ENCODE measurements at places on chromosomes 13 and 19.
A peak's percentile ranks its signal among the peaks of the same experiment; 100 is the strongest.

GRCh38 chr13:46637213-46637612 is 84.2 kb downstream of the LRCH1 start:
- no peak for DNase-seq

GRCh38 chr19:18414504-18415177 is 4.6 kb upstream of the SSBP4 start:
- DNase-seq = no peak

- DNase-seq = no peak
Observed at GRCh38 chr19:45320997-45321775, 1.5 kb downstream of the CKM start.

DNA sequence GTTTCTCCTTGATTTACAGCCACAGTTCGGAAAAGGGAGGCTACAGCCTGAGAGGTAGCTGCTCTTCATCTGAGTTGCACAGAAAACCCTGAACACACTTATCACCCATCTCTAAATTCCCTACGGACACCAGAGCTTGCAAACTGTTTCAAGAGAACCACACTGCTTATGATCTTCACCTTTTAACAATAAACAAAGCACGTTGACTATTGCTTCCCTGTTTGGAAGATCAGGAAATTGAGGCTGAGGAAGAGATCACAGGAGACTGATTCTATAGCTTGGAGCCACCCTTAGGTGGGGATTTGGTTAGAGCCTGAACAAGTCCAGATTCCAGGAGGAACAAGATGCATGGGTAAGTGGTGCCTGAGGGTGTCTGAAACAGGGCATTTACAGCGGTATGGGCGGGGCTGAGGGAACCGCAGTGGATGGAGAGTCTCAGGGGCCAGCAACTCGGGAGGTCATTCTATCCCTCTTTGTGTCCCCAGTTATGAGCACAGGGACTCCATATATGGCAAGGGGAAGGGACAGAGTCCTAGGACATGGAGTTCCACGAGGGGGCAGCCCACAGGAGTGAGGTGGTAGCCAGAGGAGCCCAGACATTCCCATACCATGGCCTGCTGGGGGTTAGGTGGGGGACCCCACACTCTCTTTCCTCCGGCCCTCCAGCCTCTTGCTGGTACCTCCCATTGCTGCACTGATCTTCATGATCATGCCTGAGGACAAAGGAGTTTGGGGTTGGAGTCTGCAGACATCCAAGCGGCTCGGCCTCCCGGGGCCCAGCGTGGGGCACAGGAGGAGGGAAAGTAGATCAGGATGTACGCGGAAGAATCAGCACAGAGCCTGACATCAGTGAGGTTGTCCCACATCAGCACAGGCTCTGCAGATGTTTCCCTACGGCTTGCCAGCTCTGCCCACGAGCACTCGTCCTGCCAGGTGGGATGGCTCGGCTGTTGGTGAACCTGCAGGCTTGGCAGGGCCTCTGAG is 162.3 kb upstream of the ZNF536 start:
- no peak for DNase-seq

DNA sequence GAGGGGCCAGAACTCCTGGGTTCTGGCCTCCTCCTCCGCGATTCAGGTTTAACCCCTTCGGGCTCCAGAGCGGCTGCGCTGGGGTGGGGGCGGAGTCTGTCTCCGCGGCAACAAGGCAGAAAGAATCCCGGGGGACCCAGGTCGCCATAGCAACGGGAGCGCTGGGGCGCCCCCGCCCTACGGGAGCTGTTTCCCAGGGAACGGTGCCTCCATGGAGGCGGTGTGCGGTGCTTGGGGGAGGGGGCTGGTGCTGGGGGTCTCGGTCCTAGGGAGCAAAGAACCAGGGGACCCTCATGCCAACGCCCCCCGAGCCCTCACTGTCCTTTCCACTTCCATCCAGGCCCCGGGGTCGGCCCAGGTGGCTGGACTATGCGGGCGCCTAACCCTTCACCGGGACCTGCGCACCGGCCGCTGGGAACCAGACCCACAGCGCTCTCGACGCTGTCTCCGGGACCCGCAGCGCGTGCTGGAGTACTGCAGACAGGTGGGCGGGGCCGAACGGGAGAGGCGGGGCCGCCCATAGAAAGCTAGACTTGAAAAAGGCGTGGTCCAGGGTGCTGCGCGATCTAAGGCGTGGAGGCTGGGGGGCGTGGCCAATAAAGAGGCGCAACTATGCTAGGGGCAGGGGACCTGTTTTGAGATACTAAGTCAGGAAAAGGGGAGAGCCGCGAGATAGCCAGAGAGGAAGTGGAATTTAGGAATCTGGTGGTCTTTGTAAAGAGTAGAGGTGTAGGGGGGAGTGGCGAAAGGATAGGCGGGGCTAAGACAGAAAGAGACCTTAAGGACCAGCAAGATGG is 1.2 kb downstream of the APLP1 start:
- peak; percentile 63 for DNase-seq

DNA sequence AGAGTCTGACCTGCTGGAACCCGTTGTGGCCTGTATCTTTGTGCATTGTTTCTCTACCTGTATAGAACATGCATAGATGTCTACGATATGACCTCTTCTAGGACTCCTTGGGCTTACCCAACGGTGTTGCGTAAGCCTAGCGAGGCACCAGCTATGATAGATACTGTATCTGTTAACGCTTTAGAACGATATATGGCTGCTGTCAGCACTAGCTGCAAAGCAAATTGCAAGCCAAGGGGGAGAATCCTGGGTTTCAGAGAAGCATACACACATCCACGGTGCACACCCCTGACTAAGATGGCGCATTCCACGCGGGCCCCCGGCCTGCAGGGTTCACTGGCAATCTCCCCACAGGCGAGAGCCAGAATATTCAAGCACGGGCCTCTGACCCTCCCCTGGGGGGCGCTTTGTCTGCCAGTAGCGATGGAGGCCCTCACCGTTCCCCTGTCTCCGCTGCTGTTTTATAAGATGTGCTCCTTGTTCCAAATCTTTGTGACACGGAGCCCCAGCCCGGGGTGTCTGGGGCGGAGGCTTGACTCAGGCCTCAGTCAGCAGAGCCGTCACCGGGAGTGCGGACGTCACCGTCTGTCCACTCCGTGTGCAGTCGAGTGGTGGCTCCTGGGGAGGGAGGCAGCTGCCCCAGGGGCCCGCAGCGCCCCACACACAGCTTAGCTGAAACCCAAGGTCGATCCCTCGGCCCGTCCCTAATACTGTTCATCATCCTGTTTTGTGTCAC is 12.9 kb upstream of the RPS15 start:
- no peak for DNase-seq

GRCh38 chr19:47267350-47267759 is 7.3 kb upstream of the INAFM1 start:
- DNase-seq = no peak

DNA sequence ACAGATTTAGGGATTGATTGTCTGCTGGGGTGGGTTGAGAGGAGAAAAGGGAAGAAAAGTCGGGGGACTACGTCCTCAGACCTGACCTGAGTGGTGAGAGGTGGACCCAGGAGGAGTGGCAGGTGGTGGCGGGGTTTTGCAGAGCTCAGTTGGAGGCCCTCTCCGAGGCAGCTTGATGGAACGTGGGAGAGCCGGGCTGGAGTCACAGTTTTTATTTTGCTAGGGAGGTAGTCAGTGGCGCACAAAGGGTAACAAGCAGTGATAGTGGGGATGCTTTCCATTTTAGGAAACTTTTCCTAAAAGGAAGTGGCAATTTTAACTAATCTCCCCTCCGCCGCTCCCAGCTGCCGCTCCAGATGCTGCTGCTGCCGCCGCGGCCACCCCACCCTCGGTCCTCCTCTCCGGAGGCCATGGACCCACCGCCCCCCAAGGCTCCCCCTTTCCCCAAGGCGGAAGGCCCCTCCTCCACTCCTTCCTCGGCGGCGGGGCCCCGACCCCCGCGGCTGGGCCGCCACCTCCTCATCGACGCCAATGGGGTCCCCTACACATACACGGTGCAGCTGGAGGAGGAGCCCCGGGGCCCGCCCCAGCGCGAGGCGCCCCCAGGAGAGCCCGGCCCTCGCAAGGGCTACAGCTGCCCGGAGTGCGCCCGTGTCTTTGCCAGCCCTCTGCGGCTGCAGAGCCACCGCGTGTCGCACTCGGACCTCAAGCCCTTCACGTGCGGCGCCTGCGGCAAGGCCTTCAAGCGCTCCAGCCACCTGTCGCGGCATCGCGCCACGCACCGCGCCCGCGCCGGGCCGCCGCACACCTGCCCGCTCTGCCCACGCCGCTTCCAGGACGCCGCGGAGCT is 1.1 kb upstream of the ZNF581 start:
- no peak for DNase-seq

GRCh38 chr13:84902243-84902642 is 897.0 kb downstream of the SLITRK6 start:
- no peak for DNase-seq

- peak; percentile 67 for DNase-seq
Observed at GRCh38 chr19:13588957-13589833, 82.9 kb upstream of the CACNA1A start.

- DNase-seq = no peak
Observed at GRCh38 chr13:49455007-49455398, 10.9 kb downstream of the SETDB2 start.

DNA sequence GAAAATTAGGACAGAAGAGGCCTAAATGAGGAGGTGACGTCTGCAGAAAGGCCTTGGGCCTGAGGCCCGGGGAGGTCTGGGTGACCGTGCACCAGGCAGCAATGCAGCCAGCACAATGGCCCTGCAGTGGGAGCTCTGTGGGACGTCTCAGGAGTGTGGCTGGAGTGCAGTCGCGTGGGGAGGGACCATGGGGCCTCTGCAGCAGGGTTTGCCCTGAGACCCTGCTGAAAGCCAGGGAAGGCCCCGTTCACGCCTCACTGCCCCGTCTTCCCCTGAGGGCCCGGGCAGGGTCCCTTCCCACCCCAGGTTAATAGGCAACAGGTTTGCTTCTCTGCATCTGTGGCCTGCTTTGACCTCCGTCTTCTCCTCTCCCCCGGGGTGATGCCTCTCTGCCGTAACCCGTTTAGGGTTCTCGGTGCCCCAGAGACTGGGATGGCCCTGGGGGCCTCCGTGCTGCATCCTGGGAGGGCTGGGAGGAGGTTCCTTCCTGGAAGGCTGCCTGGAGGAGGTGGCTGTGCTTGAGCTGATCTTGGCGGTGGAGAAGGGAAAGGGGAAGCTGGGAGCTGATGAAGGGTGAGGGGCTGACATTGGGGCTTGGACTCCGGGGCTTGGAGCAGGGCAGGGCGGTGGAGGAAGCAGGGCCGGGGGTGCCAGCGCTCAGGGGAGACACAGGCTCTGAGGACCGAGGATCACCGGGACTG is 9.7 kb downstream of the PALM start:
- no peak for DNase-seq

DNA sequence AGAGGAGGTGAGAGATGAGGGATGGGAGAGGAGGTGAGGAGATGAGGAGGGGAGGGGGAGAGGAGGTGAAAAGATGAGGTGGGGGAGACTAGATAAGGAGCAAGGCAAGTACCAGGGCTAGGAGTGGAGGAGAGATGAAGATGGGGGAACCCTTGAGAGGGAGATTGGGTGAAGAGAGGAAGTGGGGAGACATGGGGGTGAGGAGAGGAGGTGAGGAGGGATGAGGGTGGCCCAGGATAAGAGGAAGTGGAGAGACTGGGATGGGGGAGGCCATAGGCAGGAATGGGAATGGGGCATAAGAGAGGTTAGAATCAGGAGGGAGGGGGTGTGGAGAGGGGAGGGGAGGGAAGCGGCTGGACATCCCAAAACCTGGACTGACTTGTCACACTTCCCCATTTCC is 16.7 kb upstream of the EMC10 start:
- DNase-seq = no peak

DNA sequence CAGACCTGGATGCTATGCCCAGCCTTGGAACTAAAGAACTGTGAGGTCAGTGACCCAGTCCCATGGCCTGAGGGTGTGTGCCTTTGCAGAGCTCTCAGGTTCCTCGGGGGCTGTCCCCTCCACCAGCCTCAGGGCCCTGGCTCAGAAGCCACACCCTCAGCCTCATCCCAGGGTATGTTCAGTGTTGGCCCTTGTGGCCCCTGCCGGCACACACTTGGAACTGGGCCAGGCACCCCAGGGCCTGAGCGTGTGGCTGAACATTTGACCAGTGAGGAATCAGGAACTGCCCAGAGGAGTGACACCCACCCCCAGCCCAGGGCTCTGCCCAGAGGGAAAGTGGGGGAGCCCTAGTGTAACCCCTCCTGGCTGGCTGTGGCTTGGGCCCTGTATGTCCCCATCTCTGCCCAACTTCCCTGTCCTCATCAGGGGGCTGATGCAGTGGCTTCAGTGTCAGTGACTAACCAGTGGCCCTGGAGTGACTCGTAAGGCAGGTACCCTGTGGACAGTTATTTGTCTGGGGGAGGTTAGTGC is 10.0 kb downstream of the NKPD1 start:
- no peak for DNase-seq

- DNase-seq = no peak
Observed at GRCh38 chr19:33339016-33339984, 34.2 kb upstream of the CEBPG start.

GRCh38 chr13:27476943-27477703 is 26.8 kb upstream of the MTIF3 start:
- no peak for DNase-seq

- no peak for DNase-seq
Observed at GRCh38 chr19:42208612-42209011, 8.9 kb downstream of the DEDD2 start.

DNA sequence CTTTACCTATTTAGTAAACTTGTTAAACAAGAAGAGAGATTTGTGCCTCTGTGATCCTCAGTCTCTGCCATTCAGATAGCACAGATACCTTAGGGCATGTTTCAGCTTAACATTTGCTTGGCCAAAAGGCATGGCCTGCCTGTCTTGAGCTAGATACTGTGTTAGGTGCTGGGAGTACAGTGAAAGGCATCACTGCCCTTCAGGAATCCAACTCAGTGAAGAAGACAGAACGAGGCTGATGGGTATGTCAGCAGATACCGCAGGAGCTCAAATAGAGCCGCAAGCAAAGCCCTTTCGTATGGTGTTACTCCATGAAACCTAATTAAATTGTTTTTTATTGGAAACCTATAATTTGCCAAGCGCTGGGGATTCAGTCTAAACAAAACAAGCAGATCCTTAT is 12.9 kb downstream of the ZNF507 start:
- DNase-seq = no peak

- peak; percentile 56 for DNase-seq
Observed at GRCh38 chr19:10292206-10292788, 2.5 kb downstream of the ICAM5 start.

DNA sequence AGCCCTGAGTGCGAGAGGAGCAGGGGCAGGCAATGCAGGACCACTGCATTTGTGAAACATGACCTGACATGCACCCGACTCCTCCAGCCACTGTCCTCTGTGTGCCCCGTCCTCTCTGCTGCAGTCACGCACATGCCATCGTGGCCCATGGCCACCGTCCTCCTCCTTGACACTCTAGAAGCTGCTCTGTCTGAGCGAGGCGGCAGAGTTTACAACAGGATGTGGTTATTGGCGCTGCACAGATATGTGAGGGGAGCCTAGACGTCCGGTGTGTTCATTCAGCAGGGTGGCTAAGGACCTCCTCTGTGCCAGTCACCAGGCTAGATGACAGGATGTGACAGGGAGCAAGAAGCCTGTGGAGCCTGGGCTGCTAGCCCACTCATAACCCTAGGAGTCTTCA is 277.8 kb downstream of the FOXO1 start:
- DNase-seq = peak; percentile 38

- no peak for DNase-seq
Observed at GRCh38 chr19:54024660-54025059, 33.2 kb downstream of the CACNG6 start.
